ENCODE measurements at places on chromosomes 2 and 18.

DNA sequence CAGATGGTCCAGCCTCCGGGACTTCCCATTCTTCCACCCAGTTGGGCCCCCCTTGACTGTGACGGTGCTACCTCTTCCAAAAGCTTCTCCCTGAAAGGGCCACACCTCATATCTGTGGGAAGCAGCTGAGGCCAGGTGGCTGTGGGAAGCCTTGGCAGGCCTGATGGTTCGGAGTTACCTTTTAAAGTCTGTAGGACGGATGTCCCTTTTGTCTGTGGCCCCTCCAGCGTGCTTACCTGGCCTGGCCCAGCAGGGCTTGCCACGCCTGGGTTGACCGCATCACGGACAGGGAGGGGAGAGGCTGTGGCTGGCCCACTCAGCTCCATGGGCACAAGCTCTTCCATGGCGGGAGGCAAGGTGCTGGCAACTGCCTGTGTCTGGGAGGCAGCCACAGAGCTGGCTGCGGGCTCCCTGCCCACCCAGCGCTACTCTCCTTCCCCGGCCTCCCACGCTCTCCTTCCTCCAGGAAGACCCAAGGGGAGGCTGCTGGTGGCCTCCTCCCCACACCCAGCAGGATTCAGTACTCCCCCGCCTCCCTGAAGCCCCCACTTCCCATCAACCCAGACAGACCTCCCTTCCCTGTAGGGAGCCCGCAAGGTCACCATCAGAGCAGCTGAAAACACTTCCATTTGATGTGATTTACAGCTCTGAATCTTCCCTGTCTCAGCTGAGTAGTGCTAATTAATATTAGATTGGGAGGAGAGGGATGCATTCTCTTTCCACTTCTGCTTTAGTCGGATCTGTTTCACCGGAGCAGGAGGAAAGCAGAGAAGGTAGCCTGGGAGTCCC is 52.8 kb downstream of the EDAR start:
- no peak for DNase-seq

- DNase-seq, result peak; percentile 64
These were observed 16.5 kb upstream of the PSD4 start for GRCh38 chr2:113157118-113157896.

- no peak for DNase-seq
These were observed 568.1 kb upstream of the LINC00305 start for GRCh38 chr18:64717026-64717425.

DNA sequence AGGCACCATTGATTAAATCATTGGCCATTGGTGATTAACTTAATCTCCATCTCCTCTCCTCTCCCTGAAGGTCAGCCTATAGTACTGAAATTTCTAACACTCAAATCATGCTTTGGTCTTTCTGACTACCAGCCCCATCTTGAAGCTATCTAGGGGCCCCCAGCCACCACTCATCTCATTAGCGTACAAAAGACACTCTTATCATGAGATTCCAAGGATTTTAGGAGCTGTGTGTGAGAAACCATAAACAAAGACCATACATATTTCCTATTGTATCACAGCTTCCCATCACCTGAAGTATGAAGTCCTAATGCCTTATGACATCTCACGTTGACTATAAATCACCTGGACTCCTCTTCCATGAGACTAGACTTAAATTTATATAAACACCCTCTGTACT is 94.0 kb upstream of the B3GNT2 start:
- no peak for DNase-seq

DNA sequence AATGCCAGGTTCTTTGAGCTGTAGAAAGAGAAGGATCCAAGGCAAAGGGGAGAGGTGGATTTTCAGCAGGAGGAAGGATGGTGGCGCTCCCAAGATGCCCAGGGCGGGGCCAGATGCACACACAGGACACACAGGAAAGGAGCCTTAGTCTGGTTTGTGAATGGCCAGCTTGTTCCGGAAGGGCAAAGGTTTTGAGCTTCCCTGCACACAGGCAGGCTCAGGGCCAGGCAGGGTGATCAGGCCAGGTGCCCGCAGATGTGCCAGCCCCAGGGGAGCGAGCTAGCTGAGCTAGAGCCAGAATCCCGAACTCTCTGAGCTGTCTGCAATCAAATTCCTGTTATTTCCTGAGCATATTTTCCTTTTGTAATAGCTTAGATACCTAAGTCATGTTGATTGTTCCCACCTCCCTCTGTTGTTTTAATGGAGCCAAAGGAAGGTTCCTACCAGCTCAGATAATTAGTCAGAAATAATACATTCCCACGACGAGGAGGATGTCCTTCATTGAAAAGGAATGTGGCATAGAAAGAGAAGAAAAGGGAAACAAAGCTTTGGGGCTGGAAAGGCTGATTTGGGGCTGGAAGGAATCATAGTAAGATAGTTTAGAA is 13.7 kb upstream of the OTOF start:
- DNase-seq, result no peak

- DNase-seq, result no peak
These were observed 19.2 kb upstream of the PKDCC start for GRCh38 chr2:42028571-42029148.

- DNase-seq, result no peak
These were observed 305.7 kb downstream of the AGPS start for GRCh38 chr2:177698281-177698680.

DNA sequence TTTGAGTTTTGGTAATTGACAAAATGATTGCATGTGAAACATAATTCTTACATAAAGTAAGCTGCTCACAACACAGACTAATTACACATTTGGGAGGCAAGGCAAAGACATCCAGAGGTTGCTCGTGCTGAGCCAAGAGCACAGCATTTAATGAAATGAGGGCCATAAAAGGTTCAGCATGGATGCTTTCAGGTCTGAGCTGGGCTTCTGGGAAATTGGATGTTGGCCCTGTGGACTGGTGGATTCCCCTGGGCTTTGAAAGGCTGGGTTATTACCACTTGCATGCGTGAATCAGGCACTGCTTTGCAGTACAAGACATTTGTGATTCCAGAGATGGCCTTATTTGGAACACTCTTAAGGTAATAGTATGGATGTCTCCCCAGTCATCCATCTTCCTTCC is 533.5 kb upstream of the NRP2 start:
- DNase-seq, result no peak

DNA sequence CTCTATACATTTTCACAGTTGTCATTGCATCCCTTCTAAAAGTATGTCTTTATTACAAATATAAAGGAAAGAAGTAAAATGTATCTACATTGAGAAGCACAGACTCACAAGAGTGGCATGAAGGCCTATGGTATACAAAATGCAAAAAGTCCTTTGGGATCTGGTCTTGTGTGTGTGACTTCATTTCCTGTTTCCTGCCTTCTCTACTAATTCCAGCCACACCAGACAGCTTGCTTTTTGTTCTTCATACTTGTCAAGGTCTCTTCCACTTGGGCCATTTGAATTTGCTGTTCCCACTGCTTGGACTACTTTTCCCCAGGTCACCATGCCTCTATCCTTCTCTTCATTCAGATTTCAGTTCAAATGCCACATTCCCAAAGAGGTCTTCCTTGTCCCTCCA is 6.7 kb upstream of the PNO1 start:
- DNase-seq, result no peak

- no peak for DNase-seq
These were observed 13.3 kb downstream of the TWIST2 start for GRCh38 chr2:238861013-238861730.

GRCh38 chr2:232367016-232367415 is 11.5 kb upstream of the ALPP start:
- DNase-seq, result no peak

- DNase-seq, result no peak
These were observed 76.7 kb downstream of the PTGR3 start for GRCh38 chr18:75132098-75132870.

GRCh38 chr2:142875652-142876051 is 1.8 kb upstream of the KYNU start:
- no peak for DNase-seq

DNA sequence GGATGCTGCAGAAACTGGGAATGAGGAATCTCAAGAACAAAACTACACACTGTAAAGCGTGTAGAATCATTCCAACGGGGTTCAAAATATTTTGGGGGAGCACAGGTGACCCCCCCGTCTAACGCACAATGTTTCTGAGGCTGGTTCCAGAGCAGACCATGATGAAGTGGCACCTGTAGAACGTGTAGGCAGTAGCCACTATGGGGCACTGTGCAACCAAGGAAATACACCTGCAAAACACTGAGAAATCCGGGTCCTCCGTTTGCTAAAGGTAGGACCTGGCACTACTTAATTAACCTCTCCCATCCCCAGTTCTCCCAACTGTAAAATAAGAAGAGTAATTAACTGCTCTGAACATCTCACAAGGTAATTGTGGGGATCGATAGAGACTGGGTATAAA is 22.6 kb downstream of the ST6GAL2 start:
- DNase-seq, result no peak

GRCh38 chr18:44723411-44723810 is 42.7 kb downstream of the SETBP1 start:
- DNase-seq, result peak; percentile 35

GRCh38 chr2:148614014-148614321 is 30.6 kb upstream of the EPC2 start:
- no peak for DNase-seq

GRCh38 chr18:45046228-45046627 is 365.5 kb downstream of the SETBP1 start:
- no peak for DNase-seq

GRCh38 chr2:230441227-230441897 is 25.4 kb downstream of the SP100 start:
- DNase-seq, result peak; percentile 61

DNA sequence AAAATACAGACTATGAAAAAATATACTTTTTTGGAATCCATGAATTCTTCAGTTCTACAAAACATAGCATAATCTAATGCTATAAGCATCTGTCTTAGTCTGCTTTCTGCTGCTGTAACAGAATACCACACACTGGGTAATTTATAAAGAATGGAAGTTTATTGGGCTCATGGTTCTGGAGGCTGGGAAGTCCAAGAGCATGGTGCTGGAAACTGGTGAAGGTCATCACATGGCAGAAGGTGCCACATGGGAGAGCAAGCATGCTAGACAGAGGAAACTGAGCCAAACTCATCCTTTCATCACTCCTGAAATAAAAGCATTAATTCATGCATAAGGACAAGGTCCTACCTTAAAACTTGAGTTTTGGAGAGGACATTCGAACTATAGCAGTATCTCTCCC is 26.6 kb upstream of the NOSTRIN start:
- DNase-seq, result no peak

DNA sequence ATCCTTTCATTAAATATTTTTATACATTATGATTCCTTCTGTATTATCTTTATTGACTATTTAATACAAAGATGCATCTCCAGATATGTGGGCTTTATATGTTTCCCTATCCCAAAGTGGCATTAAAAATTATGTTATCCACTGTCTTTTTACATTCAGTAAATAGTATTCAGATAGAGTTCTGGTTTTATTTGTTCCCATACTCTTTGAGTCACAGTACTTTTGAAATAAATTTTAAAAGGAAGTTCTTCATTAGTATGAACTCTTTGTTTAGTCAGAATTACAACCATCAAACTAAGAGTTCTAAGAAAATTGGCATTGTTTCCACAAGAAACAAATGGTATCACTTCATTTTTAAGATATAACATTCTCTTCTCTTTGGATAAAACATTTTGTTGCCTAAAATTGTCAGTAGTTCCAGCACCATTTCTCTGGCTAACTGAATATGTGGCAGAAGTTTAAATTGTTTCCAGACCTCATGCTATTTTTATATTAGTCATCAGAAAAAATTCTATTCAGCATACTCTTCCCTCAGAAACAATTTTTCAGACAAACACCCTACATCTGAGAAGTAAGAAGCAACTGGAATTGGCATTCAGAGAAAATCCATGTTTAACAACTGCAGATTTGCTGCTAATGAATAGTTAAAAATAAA is 88.5 kb upstream of the COL5A2 start:
- DNase-seq, result no peak

- no peak for DNase-seq
These were observed 18.0 kb upstream of the DAPL1 start for GRCh38 chr2:158777077-158777476.

DNA sequence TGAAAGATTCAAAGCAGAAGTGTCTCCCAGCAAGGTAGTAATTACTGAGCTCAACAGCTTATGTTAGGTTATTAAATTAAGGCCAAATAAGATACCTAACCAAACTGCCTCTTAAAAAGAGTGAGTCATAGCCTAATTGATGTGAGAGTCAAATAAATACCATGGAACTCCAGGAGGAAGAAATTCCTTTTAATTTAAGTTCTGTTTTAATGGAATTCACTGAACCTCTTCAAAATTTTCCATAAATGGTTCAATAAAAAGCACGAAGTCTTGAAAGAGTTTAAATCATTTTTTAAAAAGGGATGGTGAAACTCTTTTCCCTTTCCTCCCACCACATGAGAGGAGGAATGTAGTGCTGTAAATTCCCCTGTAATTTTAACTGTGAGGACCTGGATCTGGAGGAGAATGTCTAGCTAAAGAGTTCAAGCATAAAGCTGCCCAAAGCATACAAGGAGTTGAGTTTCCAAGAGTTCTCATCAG is 180.8 kb upstream of the MMADHC start:
- DNase-seq, result no peak

DNA sequence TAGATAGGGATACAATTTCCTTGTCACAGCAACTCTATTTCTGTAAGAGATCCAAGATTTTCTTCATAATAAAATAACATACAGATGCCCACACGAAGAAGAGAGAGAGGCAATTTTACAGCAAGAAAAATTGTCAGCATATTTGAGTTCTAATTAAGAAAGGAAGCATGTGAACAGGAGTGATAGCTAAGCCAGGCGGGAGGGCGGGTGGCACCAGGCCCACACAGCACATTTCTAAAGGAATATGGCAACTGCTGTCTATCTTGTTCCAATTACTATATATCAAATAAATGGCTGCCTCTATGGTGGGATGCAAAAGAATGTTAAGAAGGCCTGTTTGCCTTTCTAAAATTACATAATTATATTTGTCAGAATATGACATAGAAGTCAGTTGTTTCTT is 248.3 kb upstream of the DOK6 start:
- DNase-seq, result no peak

DNA sequence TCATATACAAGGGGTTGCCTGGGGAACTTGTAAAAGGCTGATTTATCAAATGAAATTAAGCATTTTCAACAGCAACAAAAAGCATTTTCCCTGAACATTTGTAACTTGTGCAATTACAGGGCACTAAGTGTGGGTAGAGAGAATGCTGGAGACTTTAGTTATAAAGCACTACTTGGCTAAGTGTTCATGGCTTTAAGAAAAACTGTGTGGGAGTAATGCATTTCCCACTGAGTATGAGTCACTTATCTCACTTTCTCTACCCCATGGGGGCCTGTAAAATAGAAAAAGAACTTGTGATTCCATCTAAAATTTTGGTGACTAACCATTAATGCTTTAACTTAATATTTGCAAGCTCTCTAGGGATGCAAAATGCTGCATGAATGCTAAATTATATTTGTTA is 193.4 kb downstream of the CCDC102B start:
- DNase-seq, result no peak

GRCh38 chr2:10223471-10223870 is 79.2 kb upstream of the HPCAL1 start:
- no peak for DNase-seq
